A549 treated with GW870086 at 1 μM for 4 hours (cell line): ENCODE measurements at places on chromosomes 2 and 18. TPM values are rescaled to one million over a fixed set of nuclear protein-coding genes. Genes with fewer than 3 reads are reported as not detected.

The PRKAG3 gene
- not detected in 5 replicates for total RNA-seq

The HAAO gene
- not detected in 5 replicates for total RNA-seq

The CHST9 gene
- 0.03 TPM in 1 of 5 replicates, not detected in the others for total RNA-seq

The MEIS1 gene
- total RNA-seq, result 1.8 to 2.4 TPM (median 2.0 TPM) in 5 replicates

The CPLX4 gene
- not detected in 5 replicates for total RNA-seq

The RUFY4 gene
- total RNA-seq, result 0.23 TPM in 1 of 5 replicates, not detected in the others

The ANKRD30BL gene
- not detected in 5 replicates for total RNA-seq

The PER2 gene
- 6.0 to 9.1 TPM (median 7.7 TPM) in 5 replicates for total RNA-seq

The TMEM131 gene
- total RNA-seq, result 11.5 to 16.9 TPM (median 13.9 TPM) in 5 replicates

The NEU4 gene
- total RNA-seq, result 0.08 to 0.48 TPM (median 0.19 TPM) in 5 replicates

The TCF23 gene
- not detected in 5 replicates for total RNA-seq
